Activated CD8-positive, alpha-beta T cell treated with anti-CD3 and anti-CD28 coated beads for 36 hours (primary cell): ENCODE measurements at places on chromosomes 7 and 10. TPM values are rescaled to one million over a fixed set of nuclear protein-coding genes. Genes with fewer than 3 reads are reported as not detected.

- no peak for DNase-seq
These were observed 32.6 kb downstream of the VSTM4 start for GRCh38 chr10:49082766-49083165.

- DNase-seq, result no peak
These were observed 9.0 kb upstream of the BLVRA start for GRCh38 chr7:43749383-43749940.

DNA sequence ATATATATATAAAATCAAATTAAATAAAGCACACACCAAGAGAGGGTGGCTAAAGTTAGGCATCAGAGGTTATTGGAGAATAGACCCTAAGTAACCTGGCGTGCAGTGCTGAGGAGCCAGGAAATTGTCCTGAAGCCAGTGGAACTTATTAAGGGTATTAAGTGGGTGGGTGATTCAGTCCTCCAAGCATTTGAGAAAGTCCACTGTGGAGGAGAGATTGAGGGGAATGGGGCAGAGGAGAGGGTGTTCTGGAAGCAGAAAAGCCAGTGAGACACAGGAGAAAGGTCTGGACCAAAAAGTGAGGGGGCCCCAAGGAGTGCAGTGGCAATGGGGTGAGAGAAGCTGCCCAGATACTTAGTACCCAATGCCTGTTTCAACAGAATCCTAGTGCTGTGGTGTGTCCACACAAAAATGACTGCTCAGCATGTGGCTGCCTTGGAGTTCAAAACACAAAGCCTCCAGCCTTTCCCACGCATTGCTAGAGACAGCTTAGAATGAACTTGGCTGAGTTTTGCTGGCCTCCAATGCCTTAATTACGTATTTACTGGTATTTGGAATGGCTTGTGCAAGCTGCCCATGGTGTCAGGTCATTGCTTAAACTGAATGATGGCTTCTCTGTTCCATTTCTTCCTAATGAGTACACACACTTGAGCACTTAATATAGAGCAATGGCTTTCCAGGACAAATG lies 44.9 kb upstream of the CHST15 start:
- no peak for DNase-seq

GRCh38 chr7:139725077-139725476 lies 52.7 kb downstream of the HIPK2 start:
- DNase-seq, result no peak

- no peak for DNase-seq
These were observed 44.9 kb downstream of the MINDY3 start for GRCh38 chr10:15815242-15815885.

- no peak for DNase-seq
These were observed 248.5 kb downstream of the NSUN6 start for GRCh38 chr10:18402853-18403252.

Gene LRRC4
- total RNA-seq, result not detected

Gene SPDYE2
- total RNA-seq, result not detected

Gene ARMS2
- not detected for total RNA-seq
